Stromal cell of bone marrow (primary cell): ENCODE measurements at places on chromosomes 11 and 22.

DNA sequence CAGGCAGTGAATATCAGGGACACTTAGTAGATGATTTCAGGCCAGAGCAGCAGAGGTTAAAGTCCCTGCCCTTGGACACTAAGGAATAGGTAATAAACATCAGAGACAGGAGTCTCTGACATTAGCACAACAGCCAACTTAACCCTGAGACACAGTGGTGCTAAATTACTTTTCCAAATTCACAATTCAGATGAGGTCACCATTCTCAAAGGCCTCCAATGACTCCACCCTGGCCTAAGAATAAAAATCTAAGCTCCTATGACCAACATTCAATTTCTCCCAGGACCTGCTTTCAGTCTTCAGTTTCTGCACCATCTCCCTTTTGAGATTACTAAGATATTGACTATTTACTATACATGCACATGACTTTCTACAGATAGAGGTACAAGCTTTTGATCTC, 42.0 kb downstream of the BLID start:
- DNase-seq: no peak

DNA sequence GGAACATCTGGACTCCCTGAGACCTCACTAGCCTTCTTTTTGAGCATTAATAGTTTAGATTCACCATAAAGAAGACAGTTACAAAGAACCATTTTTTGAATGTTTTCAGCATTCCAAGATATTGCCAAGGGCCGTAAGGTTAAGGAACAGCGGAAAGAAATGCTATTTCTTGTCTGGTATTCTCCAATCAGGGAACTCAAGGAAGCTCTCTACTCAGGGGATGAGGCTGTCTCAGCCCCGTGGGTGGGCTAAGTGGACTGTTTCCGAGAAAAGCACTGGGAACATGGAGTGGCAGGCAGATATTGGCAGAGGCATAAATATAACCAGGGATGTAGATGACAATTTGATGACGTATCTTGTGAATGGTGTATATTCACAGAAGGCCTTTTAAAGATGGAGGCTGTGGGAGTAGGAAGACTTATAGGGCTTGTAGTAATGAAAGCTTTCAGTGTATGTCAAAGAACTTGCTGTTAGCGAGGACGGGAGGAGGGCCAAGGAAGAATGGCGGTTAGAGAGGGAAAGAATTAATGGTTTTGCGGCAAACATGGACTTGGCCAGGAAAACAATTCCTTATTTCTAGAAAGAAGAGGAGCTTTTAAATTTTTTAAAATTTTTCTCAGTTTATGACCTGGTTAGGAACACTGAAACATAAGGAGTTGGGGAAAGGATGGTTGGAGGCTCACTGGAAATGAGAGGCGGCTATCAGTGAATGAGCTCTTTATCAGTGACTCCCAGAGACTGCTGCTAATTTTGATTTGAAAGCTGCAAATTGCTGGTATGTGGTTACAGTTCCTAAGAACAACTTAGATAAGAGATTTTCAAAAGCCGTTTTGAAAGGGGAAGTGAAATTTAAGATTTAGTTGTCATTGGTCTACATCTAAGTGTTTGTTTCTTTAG, 64.6 kb downstream of the ST3GAL4 start:
- DNase-seq: no peak

GRCh38 chr22:29148826-29149225, 56.9 kb upstream of the EMID1 start:
- no peak for DNase-seq

DNA sequence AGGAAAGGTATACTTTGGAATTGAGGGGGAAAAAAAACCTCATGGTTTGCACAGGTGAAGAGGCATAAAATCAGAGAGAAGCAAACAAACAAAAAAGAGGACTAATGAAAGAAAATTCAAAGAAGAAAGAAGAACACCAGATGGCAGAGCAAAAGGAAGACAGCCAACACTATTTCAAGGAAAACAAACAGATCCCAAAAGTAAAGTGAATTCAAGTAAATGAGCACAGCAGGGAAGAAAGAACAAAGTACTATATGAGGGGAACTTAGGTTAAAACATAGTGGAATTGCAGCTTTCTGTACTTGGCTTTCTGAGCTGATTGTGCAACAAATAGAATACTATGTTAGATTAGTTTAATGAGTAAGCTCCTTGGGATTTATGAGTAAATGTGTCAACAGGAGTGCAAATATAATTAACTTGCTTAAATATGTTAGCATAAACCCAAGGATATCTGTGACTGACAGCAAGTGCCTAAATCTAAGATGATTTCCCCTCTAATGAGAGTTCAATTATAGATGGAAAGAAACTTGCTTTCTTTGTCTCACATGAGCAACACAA, 404.6 kb upstream of the CNTN5 start:
- no peak for DNase-seq

DNA sequence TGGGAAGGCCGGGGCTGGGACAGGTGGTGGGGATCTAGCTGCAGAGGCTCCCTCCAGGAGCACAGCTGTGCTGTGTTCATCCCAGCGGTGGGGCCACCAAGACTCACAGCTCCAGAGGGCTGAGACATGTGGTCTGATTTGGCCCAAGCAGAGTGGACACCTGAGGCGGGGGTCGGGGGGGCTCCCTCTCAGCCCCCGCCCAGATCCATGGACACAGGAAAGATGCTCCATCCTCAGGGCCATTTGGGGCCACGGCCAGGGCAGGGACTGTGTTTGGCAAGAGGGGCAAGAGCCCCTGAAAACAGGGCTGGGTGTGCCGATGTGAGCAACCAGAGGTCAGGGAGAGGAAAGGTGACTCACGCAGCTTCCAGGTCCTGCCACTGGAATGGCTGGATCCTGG, 219.4 kb downstream of the BRD1 start:
- DNase-seq: no peak

DNA sequence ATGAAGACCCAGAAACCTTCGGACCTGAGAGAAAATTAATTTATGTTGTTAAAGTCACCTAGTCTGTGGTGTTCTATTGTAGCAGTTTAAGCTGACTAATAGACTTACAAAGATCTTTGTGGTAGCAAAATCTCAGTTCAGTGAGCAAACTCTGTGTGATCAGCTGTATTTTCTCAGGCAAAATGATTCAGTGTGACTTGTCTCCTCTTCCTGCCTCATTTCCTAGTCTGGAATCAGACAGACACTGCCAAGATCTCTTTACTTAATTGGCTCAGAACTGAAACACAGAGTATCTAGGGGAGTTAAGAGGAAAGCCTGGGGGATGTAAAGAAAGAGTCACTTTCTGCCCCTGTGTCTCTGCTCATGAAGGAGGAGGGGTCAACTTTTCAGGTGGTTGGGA, 564.7 kb downstream of the KCNA4 start:
- DNase-seq: peak; percentile 86

DNA sequence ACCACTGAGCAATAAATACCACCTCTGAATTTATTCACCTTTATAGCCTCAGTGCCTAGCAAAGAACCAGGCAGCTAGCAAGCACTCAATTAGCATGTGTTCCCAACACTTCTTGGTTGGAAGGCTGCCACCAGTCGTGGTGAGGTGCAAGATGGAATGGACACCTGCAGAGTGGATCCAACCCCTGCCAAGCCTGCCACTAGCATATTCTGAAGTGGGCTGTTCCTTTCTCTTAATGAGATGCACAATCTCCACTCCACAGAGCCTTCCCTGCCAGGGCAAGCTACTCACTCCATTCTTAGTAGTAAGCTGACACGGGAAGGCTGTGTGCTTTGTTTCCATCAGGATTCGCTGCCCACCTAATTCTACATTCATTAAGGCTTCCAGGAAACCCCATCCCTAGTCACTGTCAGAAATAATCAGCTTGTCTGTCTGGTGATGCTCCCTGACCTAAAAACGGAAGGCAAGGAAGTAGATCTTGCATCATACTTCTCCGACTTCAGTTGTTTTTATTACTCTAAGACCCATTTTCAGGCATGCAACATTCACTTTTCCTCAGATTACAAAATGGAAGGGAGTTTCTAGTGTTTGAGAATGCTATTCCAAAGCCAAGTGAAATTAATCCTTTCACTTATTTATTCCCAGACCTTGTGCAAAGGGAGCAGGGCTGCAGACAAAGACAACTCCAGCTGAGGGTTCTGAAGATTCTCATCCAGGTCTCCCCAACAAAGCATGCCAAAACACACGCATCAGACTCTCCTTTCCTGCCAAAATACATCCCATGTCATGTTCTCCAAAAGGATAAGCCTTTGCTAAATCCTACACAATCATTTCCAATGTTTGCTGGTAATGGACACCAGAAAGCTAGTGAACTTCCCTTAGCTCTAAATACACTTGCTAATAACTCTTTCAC, 128.0 kb downstream of the TENM4 start:
- no peak for DNase-seq
